ENCODE measurements at places on chromosomes 3 and 15.
A peak's percentile ranks its signal among the peaks of the same experiment; 100 is the strongest.

- DNase-seq: no peak
Measured at GRCh38 chr15:101368086-101368780, 73.2 kb upstream of the SNRPA1 start.

- DNase-seq: no peak
Measured at GRCh38 chr3:38644016-38644661, 5.3 kb downstream of the SCN5A start.

- peak; percentile 28 for DNase-seq
Measured at GRCh38 chr3:46981932-46982471, 2.5 kb downstream of the NBEAL2 start.

DNA sequence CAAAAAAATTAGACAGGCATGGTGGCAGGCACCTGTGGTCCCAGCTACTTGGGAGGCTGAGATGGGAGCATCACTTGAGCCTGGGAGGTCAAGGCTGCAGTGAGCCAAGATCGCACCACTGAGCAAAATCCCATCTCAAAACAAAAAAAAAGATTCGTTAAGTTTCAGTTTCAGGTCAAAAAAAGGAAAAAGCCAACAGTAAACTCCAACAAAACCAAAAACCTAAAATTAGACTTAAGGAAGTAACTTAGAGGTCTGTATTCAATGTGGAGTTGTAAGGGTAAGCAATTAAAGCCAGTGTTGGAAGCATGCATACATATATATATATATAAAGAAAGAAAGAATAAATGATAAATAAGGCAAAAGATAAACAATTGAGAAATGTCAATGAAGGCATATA lies 11.8 kb downstream of the KPNA1 start:
- DNase-seq: no peak

- DNase-seq: peak; percentile 26
Measured at GRCh38 chr15:42274702-42274989, 1.4 kb upstream of the TMEM87A start.

DNA sequence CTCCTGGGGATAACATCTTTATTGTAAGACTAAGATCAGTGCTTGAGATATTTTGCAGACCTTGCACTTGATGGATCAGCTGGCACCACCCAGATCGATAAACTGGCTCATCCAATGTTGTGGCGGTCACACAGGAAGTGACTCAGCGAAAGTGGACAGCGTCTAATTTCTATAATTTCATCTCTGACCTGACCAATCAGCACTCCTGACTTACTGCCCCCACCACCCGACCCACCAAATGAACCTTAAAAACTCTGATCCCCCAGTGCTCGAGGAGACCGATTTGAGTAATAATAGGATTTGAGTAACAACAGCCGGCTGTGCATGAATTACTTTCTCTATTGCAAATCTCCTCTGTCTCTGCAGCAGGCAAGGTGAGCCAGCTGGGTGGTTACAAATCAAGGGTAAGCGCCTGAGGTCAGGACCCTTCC lies 62.7 kb upstream of the RNU6-1 start:
- no peak for DNase-seq

DNA sequence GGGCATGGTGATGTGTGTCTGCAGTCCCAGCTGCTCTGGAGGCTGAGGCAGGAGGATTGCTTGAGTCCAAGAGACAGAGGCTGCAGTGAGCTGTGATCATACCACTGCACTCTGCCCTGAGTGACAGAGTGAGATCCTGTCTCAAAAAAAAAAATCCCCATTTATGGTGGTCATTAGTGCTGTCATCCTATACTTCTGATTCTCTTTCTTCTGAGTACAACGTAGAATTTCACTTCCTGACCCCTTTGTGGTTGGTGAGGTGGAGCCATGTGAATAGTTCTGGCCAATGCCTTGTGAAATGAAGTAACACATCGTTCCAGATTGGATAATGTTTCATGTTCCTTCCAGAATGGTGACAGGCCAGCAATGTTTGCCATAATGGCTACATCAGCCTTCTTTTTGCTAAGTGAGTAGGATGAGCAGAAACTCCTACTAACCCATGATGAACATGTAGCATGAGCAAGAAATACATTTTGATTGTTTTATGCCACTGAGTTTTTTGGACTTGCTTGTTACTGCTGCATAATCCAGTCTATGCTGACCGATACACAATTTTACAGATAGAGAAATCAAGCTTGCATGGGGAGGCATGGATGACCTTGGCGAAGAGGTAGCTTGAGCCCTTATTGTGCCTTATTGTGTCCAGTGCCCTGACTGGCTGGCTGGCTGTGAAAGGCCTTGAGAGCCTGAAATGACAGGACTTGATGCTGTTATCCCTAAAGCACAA lies 30.9 kb upstream of the TLE3 start:
- DNase-seq: no peak

DNA sequence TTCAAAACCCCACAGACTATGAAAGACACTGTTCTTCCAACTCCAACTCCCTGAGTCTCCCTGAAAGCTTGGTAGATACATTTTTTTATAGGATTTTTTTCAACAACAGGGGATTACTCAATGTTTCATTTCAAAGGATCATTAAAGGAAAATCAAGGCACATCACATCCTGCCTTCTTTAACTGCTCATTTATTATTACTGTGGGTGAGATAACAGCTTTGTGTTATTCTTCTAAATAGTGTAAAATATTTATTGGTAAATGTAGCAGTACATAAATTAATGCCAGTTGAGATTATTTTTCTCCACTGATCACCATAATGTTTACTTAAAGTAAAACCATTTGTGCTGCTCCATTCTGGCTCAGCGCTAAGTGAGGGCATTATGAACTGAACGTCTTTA lies 57.2 kb downstream of the AGBL1 start:
- no peak for DNase-seq

GRCh38 chr3:15326037-15326436 lies 6.3 kb downstream of the SH3BP5 start:
- DNase-seq: no peak
